ENCODE measurements at places on chromosomes 7 and 10.

DNA sequence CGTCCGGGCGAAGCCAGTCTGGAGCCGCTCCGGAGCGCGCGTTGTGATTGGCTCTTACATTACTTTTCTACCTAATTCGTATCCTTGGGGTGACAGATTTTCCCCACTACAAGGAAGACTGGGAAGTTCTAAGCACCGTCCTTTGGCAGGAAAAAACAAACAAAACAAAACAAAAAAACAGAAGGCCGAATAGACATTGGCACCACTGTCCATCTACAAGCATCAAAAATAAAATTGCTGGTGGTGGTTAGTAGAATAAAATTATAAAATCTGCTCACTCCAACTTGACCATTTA is 651 bp upstream of the SKAP2 start:
- DNase-seq: no peak

DNA sequence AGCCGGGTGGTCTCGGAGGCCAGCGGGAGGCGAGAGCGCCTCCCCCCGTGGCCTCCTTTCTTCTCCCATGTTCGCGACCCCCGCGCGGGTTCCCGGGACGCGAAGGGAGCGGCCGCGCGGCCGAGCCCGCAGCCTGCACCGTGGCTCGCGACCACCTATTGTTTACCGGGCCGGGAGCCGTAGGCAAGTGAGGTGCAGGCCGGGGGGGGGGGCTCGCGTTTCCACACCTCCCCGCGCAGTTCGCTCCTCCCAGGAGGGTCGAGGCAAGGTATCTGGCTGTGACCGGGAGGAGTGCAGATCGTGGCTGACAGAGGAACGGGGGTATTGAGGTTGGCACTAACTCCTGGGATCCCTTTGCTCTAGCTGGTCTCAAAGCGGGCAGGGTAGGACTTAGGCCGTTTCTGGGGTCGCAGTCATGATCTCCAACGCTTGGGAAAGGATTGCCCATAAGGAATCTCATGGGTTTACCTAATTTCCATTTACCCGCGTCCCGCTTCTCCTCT is 734 bp downstream of the PTPN12 start:
- no peak for DNase-seq

- DNase-seq: peak; percentile 64
Measured at GRCh38 chr7:98133181-98133580, 26.5 kb downstream of the LMTK2 start.

GRCh38 chr7:48299580-48300169 is 128.4 kb downstream of the ABCA13 start:
- no peak for DNase-seq

- no peak for DNase-seq
Measured at GRCh38 chr10:88944813-88945212, 7.8 kb downstream of the ACTA2 start.

- DNase-seq: no peak
Measured at GRCh38 chr10:84715911-84716310, 387.5 kb downstream of the CCSER2 start.

GRCh38 chr7:44724276-44724675 is 24.4 kb upstream of the ZMIZ2 start:
- no peak for DNase-seq

DNA sequence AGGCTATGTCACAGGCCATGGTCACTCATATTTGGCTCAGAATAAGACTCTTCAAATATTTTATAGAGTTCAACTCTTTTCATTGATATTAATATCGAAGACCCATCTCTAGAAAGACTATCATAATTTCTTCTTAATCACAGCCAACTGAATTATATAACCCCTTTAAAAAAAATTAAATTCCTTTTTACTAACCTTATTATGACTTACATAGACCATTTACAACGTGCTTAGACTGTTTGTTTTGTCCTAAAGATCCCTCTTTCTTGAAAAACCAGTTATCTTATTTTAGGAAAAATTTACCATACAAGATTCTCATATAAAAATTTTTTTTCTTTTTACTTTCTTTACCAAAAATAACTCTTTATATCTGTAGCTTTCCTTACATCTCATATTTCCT is 10.2 kb upstream of the TMEM254 start:
- no peak for DNase-seq

DNA sequence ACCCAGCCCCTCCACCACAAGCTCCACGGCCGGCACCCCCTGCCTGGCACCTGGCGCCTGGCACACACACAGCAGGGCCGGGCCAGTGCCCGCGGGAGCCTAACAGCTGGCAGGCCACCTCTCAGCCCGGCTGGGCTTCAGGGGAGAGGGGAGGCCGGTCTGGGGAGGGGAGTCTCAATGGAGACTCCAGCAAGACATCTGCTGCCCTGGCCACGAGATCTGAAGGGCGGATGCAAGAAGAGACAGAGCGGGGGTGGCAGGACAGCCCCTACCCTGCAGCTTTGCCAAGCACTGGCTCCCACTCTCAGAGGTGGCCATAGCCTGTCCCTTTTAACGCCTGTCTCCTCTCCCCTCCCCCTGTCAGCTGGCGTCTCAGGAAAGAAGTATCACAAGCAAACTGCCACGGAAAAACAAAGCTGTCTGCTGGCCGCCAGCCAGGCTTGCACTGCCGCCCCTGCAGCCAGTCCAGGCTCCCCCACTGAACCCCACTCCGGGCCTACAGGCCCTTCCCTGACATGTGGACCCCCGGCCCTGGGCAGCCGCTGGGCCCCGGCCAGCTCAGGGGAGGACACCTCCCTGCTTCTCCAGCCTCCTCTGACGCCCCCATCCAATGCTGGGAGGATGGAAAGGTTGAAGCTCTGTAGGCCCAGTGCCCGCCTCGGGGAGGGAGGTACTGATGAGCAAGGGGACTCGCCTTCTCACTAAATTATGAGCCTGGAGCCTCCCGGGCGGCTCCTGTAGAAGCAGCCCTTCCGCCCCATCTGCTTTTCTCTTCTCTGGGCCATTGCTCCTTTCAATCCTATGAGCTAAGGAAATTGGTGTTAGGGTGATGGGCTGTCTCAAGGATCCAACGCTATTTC is 178.4 kb downstream of the ARHGAP12 start:
- DNase-seq: no peak

DNA sequence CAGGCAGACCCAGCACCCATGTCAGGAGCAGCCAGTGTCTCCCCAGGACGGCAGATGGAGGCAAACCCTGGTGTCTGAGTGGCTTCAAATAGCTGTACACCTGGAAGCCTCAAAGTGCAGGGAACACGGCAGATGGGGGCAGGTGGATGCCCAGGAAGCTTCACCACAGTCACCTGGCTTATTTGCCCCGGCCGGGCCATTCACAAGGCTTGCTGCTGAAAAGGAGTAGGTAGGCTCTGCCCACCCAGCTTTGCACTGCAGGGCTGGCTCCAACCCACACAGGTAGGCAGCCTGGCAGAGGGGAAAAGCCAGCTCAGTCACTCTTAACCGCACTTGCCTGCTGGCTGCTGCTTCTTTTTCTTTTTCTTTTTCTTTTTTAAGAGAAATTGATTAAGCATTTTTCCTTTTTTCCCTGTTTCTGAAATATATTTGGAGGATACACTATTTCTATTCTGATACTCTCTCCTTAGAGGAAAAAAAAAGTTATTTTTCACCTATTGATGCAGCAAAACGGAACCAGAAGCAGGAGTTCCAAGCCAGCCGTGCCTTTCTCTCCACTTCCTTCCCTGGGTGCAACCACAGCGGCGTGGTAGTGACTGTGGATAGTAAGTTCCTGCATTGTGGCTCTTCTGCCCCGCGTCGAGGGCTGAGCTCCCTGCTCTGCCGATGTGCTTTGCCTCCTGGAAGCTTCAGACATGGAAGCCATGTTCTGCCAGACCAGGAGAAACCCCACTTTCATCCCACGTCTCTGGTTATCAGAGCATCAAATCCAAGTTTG is 118.3 kb downstream of the KLF6 start:
- DNase-seq: no peak

DNA sequence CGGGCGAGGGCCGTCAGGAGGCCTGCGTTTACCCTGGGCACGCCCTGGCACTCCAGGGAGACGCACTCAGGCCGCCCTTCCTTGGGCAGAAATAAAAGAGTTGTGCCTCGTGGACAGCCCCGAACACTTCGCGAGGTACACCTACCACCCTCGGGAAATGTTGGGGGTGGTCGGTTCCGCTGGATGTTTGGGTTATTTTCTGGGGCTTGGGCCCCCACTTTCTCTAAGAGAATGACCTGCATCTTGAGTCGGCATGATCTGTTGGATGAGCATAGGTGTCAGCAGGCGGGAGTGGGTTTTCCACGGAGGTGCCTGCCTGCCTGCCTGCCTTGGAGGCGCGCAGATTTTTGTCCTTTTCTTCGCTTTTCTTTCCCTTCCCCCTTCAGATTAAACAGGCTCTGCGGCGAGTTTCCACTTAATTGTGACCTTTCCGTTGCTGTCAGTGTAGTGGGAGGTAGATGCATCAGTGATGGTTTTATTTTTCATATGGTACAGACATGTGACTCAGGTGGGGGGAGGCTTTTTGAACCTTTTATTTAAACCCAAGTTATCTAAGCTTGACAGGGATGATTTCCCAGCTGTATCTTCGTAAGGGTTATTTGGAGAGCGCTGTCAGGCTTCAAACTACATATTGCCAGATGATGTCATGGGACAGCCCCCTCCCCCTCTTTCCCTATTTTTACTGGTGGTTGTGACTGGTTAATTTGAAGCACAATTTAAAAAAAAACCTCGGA is 661 bp downstream of the HECTD2 start:
- DNase-seq: no peak

- DNase-seq: no peak
Measured at GRCh38 chr10:118349235-118349634, 7.1 kb upstream of the FAM204A start.

DNA sequence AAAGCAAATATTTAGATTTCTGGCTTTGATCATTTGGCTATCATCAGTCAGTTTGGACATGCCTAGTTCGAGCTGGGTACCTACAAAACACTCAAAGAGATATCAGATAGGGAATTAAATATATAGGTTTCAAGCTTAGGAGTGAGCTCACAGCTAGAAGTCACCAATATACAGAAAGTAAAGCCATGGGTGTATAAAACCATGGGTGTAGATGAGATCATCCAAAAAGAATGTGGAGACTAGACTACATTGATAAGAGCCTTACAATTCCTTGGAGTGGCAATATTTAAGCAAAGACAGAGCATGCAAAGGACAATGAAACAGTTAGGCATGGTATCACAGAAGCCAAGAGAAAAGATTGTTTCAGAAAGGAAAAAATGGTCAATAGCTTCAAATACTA is 7.2 kb upstream of the RALA start:
- no peak for DNase-seq

- no peak for DNase-seq
Measured at GRCh38 chr10:70367195-70367796, 15.1 kb downstream of the LRRC20 start.

DNA sequence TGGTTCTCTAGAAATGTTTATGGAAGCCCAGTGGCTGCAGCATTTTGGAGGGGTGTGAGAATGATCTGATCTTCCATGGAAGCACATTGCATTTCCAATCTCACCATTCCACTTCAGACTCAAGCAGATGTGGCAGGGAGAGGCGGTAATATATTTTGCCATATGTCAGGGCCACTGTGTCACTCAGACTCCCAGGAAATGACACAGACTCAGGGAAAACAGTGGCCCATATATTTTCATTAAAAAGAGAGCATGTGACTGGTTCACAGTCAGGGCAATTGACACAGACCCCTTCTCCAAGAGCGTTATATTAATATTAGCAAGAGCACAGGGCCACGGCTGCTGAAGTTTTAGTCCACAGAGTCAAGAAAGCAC is 149.3 kb upstream of the NRP1 start:
- DNase-seq: no peak

DNA sequence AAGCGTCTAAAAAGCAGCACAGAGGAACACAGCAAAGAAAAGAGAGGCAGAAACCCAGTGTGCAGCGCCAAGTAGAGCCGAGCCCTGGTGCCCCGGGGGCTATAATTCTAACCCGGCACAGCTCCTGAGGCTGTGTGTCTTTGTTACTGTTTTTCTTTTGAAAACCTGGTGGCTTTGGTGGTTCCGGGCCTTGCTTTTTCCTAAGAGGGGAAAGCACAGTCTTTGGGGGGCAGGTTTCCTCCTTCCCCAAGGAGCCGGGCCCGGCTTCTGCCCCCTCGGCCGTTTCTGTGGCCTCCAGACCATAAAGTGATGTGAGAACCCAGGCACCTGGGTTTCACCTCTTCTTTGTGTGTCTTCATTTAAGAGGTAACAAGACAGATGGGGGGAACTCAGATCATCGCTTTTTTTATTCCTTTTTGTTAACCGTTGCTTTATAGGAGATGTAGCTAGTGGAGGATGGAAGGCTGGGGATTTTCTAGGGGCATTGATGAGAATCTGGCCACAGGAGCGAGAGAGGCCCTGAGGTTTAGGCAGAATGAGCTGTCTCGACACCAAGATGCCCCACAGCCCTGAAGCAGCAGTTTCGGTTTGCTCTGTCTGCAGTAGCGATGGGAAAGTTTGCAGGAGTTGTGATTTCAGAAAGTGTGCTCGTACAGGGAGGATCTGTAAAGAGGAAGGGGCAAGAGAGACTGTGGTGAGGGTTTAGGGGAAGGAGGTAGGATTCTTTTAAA is 367.8 kb upstream of the GALNT17 start:
- DNase-seq: no peak

DNA sequence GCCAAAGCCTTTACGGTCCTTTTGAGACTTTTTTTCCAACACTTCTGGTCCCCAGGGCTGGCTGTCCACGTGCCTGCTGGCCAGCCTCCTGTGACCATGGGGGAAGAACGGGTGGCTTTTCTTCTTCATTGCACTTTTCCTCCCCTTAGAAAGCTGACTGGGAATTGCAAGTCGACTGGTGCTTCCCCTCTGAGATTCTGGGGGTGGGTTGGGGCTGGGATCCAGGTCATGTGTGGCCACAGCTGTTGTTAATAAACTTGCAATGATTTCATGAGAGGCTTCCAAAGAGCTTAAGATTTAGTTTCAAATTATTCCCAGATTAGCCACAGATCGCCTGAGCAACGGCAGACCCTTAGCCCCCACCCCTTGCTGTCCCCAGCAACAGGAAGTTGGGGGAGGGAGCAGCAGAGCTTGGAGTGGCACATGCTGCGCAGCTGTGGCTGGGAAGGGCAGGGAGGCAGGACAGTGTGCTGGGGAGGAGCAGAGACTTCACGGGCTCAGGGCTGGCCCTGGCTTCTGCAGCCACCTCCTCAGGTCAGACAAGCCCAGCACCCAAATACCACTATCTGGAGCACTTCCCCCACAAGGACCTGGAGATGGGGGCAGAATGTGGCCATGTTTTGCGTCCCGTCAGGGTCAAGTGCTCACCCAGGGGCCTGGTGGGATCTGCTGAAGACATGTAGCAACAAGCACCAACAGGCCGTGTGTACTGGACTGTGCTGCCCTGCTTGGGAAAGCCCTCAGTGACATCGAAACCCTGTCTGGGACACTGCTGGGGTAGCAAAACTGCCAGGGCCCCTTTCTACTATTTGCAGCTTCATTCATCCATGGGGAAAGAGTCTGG is 147.1 kb downstream of the RNF216 start:
- no peak for DNase-seq

- DNase-seq: no peak
Measured at GRCh38 chr10:110432814-110433565, 64.7 kb upstream of the DUSP5 start.

- no peak for DNase-seq
Measured at GRCh38 chr10:119409385-119409784, 133.1 kb downstream of the RGS10 start.

GRCh38 chr7:30836991-30837390 is 65.8 kb downstream of the MINDY4 start:
- no peak for DNase-seq

GRCh38 chr7:6409091-6409490 is 38.7 kb downstream of the DAGLB start:
- DNase-seq: no peak

Measured in hematopoietic multipotent progenitor cell treated with erythropoietin and hydrocortisone succinate and interleukin-3 and kit ligand, for 17 days (in vitro differentiated cells).